ENCODE measurements at places on chromosomes 3 and 15. TPM values are rescaled to one million over a fixed set of nuclear protein-coding genes. Genes with fewer than 3 reads are reported as not detected.

GRCh38 chr15:101187820-101188636, 63.8 kb downstream of the CHSY1 start:
- peak overlapping the region; percentile 85 for H3K27ac ChIP-seq
- H3K27me3 ChIP-seq = no peaks in the 10 kb centered on the region
- DNase-seq = peak; percentile 84
- H3K4me1 ChIP-seq = peaks cover 37% of the 10 kb centered on the region
- peaks cover 5% of the 10 kb centered on the region for H3K36me3 ChIP-seq

GRCh38 chr3:151835751-151836525, 22.0 kb downstream of the AADAC start:
- DNase-seq = peak; percentile 32
- H3K4me1 ChIP-seq = peaks cover 27% of the 10 kb centered on the region
- H3K27ac ChIP-seq = no peak overlapping the region
- H3K4me3 ChIP-seq = no peak overlapping the region
- no peaks in the 10 kb centered on the region for H3K36me3 ChIP-seq

The ZNF385D gene
- total RNA-seq = not detected

GRCh38 chr3:45225465-45226205, 452 bp downstream of the TMEM158 start:
- H3K36me3 ChIP-seq = no peaks in the 10 kb centered on the region
- H3K27me3 ChIP-seq = peaks cover 18% of the 10 kb centered on the region
- H3K4me3 ChIP-seq = peak overlapping the region; percentile 59
- peaks cover 13% of the 10 kb centered on the region for H3K4me1 ChIP-seq
- H3K27ac ChIP-seq = no peak overlapping the region

DNA sequence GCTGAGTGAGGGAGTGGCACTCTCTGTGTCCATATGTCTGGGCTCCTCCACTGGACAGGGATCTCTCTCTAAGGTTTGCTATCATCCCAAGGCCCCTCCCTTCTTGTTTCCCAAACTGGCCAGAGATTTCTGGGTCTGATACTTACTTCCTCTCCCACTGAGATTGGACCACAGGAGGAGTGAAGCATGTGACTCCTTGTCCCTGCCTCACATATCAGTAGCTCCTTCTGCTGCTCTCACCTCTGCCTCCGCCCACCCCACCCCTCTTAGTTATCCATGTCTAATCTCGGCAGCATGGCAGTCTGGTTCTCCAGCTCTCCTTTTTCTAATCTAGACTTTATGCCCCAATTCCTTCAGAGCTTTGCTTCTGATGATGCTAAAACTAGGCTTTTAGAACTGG, 223.1 kb downstream of the RPLP1 start:
- no peaks in the 10 kb centered on the region for H3K27me3 ChIP-seq
- no peaks in the 10 kb centered on the region for H3K4me1 ChIP-seq
- no peak overlapping the region for H3K27ac ChIP-seq
- H3K36me3 ChIP-seq = no peaks in the 10 kb centered on the region
- DNase-seq = no peak

- no peaks in the 10 kb centered on the region for H3K36me3 ChIP-seq
- H3K27ac ChIP-seq = no peak overlapping the region
- H3K4me1 ChIP-seq = no peaks in the 10 kb centered on the region
Measured at GRCh38 chr3:78235841-78236240, 1195.9 kb downstream of the ROBO2 start.

The PTPN23 gene
- total RNA-seq = 120 TPM

- no peak overlapping the region for H3K4me3 ChIP-seq
- H3K4me1 ChIP-seq = peaks cover 33% of the 10 kb centered on the region
- no peak for DNase-seq
- no peak overlapping the region for H3K27ac ChIP-seq
- H3K27me3 ChIP-seq = no peaks in the 10 kb centered on the region
Measured at GRCh38 chr15:52066842-52067544, 45.6 kb downstream of the BCL2L10 start.

GRCh38 chr3:105653166-105653565, 215.6 kb downstream of the CBLB start:
- H3K27ac ChIP-seq = no peak overlapping the region
- H3K4me1 ChIP-seq = no peaks in the 10 kb centered on the region
- H3K27me3 ChIP-seq = no peaks in the 10 kb centered on the region
- peaks cover 12% of the 10 kb centered on the region for H3K36me3 ChIP-seq
- H3K4me3 ChIP-seq = no peak overlapping the region
- no peak for DNase-seq

GRCh38 chr15:39582286-39582976, 1.6 kb downstream of the THBS1 start:
- H3K27ac ChIP-seq = peak overlapping the region; percentile 78
- peaks cover 25% of the 10 kb centered on the region for H3K36me3 ChIP-seq
- H3K27me3 ChIP-seq = peaks cover 4% of the 10 kb centered on the region
- no peak for DNase-seq

The SLC7A14 gene
- total RNA-seq = 2.4 TPM

DNA sequence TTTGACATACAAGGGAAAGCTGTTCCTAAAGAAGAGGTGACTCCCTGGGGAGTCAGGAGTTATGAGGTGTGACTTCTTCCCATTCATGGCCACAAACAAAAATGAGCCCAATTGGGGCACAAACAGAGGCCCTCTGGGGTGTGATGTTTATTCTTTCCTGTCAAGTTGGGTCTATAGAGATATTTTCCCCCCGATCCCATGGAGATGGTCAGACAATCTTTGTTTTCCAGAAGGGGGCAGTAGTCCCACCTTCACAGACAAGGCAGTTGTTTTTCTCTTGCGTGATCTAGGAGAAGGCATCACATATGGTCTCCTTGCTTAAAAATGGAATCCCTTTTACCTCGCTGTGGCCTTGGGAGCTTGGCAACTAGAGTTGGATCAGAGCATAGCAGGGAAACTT, 110.3 kb downstream of the MFSD1 start:
- no peak overlapping the region for H3K27ac ChIP-seq
- no peaks in the 10 kb centered on the region for H3K36me3 ChIP-seq
- H3K27me3 ChIP-seq = no peaks in the 10 kb centered on the region
- no peak for DNase-seq

- H3K27ac ChIP-seq = peak overlapping the region; percentile 67
- no peaks in the 10 kb centered on the region for H3K36me3 ChIP-seq
- DNase-seq = no peak
- H3K27me3 ChIP-seq = no peaks in the 10 kb centered on the region
Measured at GRCh38 chr15:32879980-32880379, 162.2 kb downstream of the GREM1 start.

- peaks cover 7% of the 10 kb centered on the region for H3K4me1 ChIP-seq
- no peaks in the 10 kb centered on the region for H3K36me3 ChIP-seq
- no peak overlapping the region for H3K27ac ChIP-seq
- no peak for DNase-seq
- no peak overlapping the region for H3K4me3 ChIP-seq
- H3K27me3 ChIP-seq = no peaks in the 10 kb centered on the region
Measured at GRCh38 chr3:14306142-14306541, 96.3 kb upstream of the SLC6A6 start.

The ADAMTSL3 gene
- 4.3 TPM for total RNA-seq

The MEIS2 gene
- total RNA-seq = 60.4 TPM

The SEMA3G gene
- total RNA-seq = 9.6 TPM

The FAM43A gene
- total RNA-seq = 6.4 TPM

GRCh38 chr3:114323546-114324254, 29.9 kb downstream of the TIGIT start:
- no peak overlapping the region for H3K27ac ChIP-seq
- H3K4me3 ChIP-seq = no peak overlapping the region
- no peak for DNase-seq

The LRCH3 gene
- total RNA-seq = 28.7 TPM

DNA sequence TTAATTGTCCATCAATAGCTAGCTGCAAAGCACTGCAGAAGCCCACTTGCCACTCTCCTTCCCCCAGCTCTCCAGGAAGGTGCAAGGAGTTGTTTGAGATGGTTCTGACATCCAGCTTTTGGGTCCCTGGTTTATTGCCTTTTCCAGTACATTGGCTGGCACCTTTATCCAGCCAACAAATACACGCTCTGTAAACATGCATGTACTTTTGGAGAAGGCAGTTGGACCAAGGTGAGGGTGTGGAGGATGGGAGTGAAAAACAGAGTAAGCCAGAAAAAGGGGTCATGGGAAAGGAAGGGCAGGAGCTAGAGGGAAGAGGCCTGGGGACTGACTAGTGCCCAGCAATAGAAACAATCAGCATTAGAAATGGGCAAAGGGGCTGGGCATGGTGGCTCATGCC, 102.7 kb downstream of the CGNL1 start:
- no peaks in the 10 kb centered on the region for H3K27me3 ChIP-seq
- no peak for DNase-seq
- H3K4me3 ChIP-seq = no peak overlapping the region

GRCh38 chr3:184678317-184679055, 33.4 kb downstream of the MAGEF1 start:
- no peak overlapping the region for H3K4me3 ChIP-seq
- H3K36me3 ChIP-seq = no peaks in the 10 kb centered on the region
- DNase-seq = no peak
- H3K27me3 ChIP-seq = no peaks in the 10 kb centered on the region
- no peak overlapping the region for H3K27ac ChIP-seq
- H3K4me1 ChIP-seq = peaks cover 38% of the 10 kb centered on the region

The CCK gene
- total RNA-seq = not detected

DNA sequence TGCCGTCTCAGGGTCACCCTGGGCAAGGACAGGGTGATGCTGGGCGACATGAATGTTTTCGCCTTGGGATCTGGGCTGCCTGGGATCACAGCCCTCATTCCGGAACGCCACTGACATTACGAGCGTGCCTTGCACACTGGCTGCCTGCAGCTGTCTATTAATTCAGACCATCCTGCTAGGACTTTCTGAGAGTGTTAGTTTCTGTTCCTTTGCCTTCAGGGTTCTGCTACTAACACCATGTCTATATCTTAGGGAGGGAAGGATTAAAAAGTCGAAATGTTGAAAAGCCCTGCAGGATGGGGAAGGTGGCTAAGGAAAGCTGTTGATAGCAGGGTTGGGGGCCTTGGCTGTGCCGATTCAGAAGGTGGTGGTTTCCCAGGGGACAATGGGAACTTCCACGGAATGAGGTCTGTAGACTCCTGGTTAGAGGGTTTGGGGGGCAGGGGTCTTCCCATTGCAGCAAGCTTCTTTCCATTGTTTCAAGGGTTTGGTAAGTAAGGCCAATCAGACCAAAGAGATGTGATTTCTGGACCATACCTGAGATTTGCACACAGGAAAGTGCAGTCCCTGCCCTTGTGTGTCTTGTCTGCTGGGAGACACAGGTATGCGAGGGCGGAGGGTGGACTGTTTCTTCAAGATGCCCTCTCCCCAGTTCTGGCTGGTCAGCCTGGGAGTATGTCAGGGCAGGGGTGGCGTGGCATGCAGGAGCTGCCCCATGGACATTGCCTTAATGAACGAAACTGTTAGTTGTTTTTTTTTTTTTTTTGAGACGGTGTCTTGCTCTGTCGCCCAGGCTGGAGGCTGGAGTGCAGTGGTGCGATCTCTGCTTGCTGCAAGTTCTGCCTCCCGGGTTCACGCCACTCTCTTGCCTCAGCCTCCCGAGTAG, 50.9 kb downstream of the RGMA start:
- peaks cover 9% of the 10 kb centered on the region for H3K36me3 ChIP-seq
- H3K27ac ChIP-seq = no peak overlapping the region
- H3K4me1 ChIP-seq = peaks cover 31% of the 10 kb centered on the region
- no peaks in the 10 kb centered on the region for H3K27me3 ChIP-seq

The RARRES1 gene
- 2.6 TPM for total RNA-seq

GRCh38 chr3:143476965-143477640, 357.5 kb downstream of the CHST2 start:
- H3K4me1 ChIP-seq = no peaks in the 10 kb centered on the region
- no peaks in the 10 kb centered on the region for H3K27me3 ChIP-seq
- no peaks in the 10 kb centered on the region for H3K36me3 ChIP-seq
- DNase-seq = no peak
- no peak overlapping the region for H3K4me3 ChIP-seq

- H3K27ac ChIP-seq = peak within 1 kb of the TSS; percentile 96
- no peaks in the 10 kb centered on the region for H3K27me3 ChIP-seq
- H3K4me1 ChIP-seq = peaks cover 19% of the 10 kb centered on the region
- no peaks in the 10 kb centered on the region for H3K36me3 ChIP-seq
- peak; percentile 96 for DNase-seq
- H3K4me3 ChIP-seq = peak within 1 kb of the TSS; percentile 69
Measured at GRCh38 chr3:196711838-196712513, at the start of the genes CEP19 and PIGX. TSS of gene CEP19 (minus strand) at chr3:196712250. CDS start at chr3:196708657, 3,593 bp downstream. TSS of gene PIGX (plus strand) at chr3:196712377.

GRCh38 chr3:35393901-35394799, 245.2 kb upstream of the ARPP21 start:
- no peak overlapping the region for H3K27ac ChIP-seq
- no peaks in the 10 kb centered on the region for H3K4me1 ChIP-seq
- no peaks in the 10 kb centered on the region for H3K36me3 ChIP-seq
- DNase-seq = no peak
- no peaks in the 10 kb centered on the region for H3K27me3 ChIP-seq

DNA sequence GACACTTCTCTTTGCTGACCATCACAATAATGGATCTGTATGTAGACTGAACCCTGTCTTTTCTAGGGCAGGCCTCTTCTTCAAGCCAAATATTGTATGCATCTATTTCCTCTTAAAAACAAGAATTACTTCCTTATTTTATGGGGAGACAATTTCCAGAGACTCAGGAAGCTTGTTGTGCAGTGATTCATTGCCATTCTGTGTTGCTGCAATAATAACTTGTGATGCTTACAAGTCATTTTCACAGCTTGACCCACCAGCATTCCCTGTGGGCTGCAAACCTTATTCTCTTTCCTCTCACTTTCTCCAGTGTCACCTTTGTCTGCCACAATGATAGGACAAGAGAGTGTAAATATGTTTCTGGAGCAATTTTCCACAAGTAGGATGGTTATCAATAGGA, 276.7 kb upstream of the SGO1 start:
- H3K27ac ChIP-seq = no peak overlapping the region
- H3K36me3 ChIP-seq = no peaks in the 10 kb centered on the region
- H3K27me3 ChIP-seq = no peaks in the 10 kb centered on the region
- DNase-seq = no peak
- no peak overlapping the region for H3K4me3 ChIP-seq

- H3K36me3 ChIP-seq = no peaks in the 10 kb centered on the region
- H3K4me1 ChIP-seq = peaks cover 28% of the 10 kb centered on the region
- DNase-seq = no peak
- H3K4me3 ChIP-seq = no peak overlapping the region
- no peaks in the 10 kb centered on the region for H3K27me3 ChIP-seq
Measured at GRCh38 chr3:71495708-71496472, 87.6 kb downstream of the FOXP1 start.

The GOLGA6A gene
- 1.1 TPM for total RNA-seq

- no peaks in the 10 kb centered on the region for H3K4me1 ChIP-seq
- H3K27ac ChIP-seq = no peak overlapping the region
- no peaks in the 10 kb centered on the region for H3K27me3 ChIP-seq
- no peaks in the 10 kb centered on the region for H3K36me3 ChIP-seq
Measured at GRCh38 chr3:184696697-184697096, 15.2 kb downstream of the MAGEF1 start.

GRCh38 chr3:159881828-159882309, 106.8 kb upstream of the IL12A start:
- H3K36me3 ChIP-seq = no peaks in the 10 kb centered on the region
- H3K27ac ChIP-seq = no peak overlapping the region
- no peak for DNase-seq
- H3K27me3 ChIP-seq = no peaks in the 10 kb centered on the region
- peaks cover 36% of the 10 kb centered on the region for H3K4me1 ChIP-seq
- H3K4me3 ChIP-seq = no peak overlapping the region

The ERICH6 gene
- total RNA-seq = not detected

The POLQ gene
- 0.58 TPM for total RNA-seq

- H3K4me3 ChIP-seq = no peak overlapping the region
- H3K27ac ChIP-seq = no peak overlapping the region
- DNase-seq = peak; percentile 75
- H3K27me3 ChIP-seq = no peaks in the 10 kb centered on the region
- H3K4me1 ChIP-seq = no peaks in the 10 kb centered on the region
- no peaks in the 10 kb centered on the region for H3K36me3 ChIP-seq
Measured at GRCh38 chr3:69410301-69410700, 24.4 kb upstream of the FRMD4B start.

- H3K36me3 ChIP-seq = peaks cover 48% of the 10 kb centered on the region
- no peak overlapping the region for H3K27ac ChIP-seq
- DNase-seq = no peak
- no peak overlapping the region for H3K4me3 ChIP-seq
- H3K27me3 ChIP-seq = no peaks in the 10 kb centered on the region
Measured at GRCh38 chr3:10272977-10273376, 19.8 kb downstream of the GHRL start.
